M059J (cell line): ENCODE measurements at places on chromosomes 16 and 17.

DNA sequence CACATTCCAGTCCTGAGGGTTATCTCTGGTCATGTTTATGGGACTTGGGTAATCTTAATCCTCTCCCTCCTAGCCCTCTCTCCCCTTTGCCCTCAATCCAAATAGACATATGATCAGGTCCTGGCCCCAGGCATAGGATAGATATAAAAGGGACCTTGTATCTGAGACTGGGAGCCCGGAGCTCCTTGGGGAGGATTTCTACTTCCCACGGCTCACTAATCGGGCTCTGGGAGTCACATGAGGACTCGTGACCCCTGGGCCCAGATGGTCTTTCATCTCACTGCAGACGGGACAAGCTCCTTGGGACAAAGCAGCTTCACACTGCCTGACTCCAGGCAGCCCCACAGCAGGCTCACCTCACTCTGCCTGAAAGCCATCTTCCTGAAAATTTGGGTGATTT is 57.8 kb upstream of the LYRM9 start:
- no peak for DNase-seq

GRCh38 chr17:43006639-43007551 is at the start of gene IFI35:
Gene IFI35 (plus strand): TSS chr17:43006784. CDS start chr17:43006948, 164 bp downstream.
- peak; percentile 89 for DNase-seq

GRCh38 chr17:62062302-62062701 is 2.8 kb downstream of the MED13 start:
- DNase-seq: peak; percentile 12

GRCh38 chr17:74737299-74738050 is 419 bp downstream of the RAB37 start:
- DNase-seq: no peak

- peak; percentile 35 for DNase-seq
These were observed 94.9 kb downstream of the SLC39A11 start for GRCh38 chr17:72997559-72997958.

GRCh38 chr16:28188085-28188916 is 23.5 kb downstream of the XPO6 start:
- DNase-seq: no peak

- no peak for DNase-seq
These were observed 16.6 kb downstream of the NAA60 start for GRCh38 chr16:3460121-3460520.

DNA sequence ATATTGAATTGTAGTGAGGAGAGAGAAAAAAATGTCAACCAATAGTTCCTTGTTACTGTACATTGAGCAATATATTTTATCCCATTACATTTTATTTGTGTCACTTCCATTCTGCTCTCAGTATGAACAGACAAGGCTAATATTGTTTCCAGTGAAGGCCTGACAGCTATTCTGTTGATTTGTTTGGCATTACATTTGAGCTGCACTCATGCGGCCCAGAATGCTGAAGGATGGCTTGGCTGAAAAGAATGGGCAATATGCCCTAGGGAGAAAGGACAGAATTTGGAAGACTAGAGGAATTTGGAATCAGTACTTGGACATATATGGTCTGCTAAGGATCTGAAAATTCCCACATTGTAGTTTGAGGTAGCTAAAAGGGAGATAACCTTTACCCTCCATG is 1294.4 kb downstream of the CDH8 start:
- no peak for DNase-seq

- DNase-seq: peak; percentile 31
These were observed 23.7 kb upstream of the CYLD start for GRCh38 chr16:50718061-50718760.

DNA sequence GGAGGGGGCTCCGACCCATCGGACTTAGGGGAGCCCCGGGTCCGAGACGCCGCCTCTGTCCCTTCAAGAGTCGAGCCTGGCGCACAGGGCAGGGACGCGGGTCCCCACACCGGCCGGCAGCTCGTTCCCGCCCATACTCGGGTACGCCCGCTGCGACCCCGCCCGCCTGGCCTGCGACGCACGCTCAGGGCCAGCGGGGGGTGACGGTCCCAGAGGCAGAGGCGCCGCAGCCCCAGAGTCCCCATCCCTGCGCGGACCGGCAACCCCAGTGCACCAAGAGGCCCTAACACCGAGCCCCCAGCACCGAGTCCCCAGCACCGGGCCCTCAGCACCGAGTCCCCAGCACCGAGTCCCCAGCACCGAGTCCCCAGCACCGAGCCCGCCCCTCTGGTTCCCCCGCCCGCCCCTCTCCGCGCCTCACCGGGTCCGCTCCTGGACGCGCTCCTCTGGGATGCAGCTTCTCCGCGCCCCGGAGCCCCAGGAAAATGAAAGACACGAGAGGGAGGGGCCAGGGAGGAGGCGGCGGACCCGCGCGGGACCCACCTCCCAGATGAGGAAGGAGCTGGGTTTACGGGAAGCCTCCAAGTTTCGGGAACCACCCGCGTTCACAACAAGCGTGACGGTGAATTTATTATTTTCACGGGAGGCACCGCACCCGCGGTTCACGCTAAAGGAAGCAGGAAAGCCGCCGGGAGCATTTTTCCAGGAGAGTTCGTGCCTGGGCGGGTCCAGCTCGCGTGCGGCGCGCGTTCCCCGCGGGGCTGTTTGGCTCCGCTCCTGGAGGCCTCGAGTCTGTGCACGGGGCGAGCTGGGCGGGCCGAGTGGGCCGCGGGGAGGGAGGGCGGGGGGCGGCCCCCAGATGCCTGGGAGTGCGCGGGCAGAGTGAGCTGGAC is at the start of gene SECTM1:
Gene SECTM1 (minus strand): TSS at position 488 of the 893 bp plus-strand sequence. CDS start 6,526 bp downstream, outside the sequence.
- peak; percentile 51 for DNase-seq

- DNase-seq: peak; percentile 46
These were observed 15.9 kb downstream of the ST6GALNAC2 start for GRCh38 chr17:76569607-76570279.

- DNase-seq: no peak
These were observed 28.6 kb downstream of the TPSG1 start for GRCh38 chr16:1196494-1196893.

DNA sequence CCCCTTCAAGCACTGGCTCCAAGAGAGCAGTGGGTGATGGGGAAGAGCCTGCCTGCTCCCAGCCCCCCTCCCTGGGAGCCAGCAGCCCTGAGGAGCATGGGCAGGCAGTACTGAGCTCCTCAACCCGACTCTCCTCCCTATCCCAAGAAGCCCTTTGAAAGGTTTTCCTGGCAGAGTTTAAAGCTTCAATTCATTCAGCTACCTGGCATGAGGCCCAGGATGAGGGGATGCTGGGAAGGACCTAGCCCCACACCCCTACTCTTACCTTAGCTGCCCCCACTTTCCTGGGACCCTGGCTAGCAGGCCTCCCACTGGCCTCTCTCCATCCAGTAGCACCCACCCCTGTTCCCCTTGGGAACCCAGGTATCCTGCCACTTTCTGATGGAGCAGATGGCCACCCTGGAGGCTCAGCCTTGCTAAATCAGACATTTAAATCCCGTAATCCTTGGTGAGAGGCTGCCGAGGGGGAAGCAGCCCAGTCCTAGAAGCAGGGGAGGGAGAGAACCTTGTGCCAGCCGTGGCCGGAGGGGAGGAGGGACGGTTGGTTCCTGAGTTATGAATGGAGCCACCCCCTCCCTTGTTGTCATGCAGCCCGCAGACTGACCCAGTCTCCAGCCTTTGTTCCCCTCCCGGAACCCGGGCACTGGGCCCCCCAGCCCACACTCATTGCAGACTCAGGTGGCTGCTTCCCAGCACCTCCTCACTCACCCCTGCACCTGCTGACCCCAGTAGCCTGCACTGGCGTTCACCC is 17.1 kb downstream of the ATP1B2 start:
- no peak for DNase-seq

DNA sequence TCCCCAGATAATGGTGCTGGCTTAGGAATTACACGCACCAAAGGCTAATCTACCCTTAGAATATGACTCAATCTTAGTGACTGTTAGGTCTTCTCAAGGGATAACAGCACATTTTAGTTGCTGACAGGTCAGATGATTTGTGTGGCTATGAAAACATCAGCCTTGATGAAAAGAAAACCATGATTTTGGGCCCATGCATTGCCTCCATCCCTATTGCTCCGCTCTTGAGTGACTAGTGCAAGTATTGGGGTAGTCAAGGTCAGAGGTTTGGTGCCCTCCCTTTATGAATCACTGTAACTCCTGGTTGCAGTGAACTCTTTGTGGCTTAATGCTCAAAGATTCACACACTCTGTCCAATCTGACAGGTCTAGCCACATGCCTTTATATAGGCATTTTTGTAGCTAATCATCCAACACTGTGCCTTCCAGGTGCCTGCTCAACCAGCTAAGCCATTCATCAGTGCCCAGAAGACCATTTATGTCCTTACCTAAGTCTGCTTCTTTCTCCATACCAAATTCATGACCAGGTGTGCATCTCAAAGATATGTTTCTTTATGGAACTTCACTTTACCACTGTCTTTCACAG is 251.6 kb downstream of the KCNJ2 start:
- peak; percentile 15 for DNase-seq

GRCh38 chr16:80824623-80825364 is 20.4 kb upstream of the CDYL2 start:
- DNase-seq: peak; percentile 67

GRCh38 chr16:3838600-3839401 is 41.7 kb downstream of the CREBBP start:
- DNase-seq: no peak

DNA sequence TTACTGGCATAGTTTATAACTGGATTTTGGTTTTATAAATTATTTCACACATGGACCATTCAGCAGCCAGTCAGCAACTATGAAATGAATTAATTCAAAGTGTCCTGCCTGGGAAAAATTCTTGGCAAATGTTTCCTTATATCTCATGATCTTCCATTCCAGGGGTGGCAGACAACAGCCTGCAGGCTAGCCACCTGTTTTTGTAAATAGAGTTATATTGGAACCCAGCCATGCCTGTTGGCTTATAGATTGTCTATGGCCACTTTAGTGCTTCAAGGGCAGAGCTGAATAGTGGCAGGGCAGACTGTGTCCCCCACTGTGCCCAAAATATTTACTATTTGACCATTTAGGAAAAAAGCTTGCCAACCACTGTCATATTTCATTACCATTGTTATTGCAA is 613.7 kb downstream of the TMEM114 start:
- no peak for DNase-seq
